ENCODE measurements at places on chromosomes 3 and 15.

DNA sequence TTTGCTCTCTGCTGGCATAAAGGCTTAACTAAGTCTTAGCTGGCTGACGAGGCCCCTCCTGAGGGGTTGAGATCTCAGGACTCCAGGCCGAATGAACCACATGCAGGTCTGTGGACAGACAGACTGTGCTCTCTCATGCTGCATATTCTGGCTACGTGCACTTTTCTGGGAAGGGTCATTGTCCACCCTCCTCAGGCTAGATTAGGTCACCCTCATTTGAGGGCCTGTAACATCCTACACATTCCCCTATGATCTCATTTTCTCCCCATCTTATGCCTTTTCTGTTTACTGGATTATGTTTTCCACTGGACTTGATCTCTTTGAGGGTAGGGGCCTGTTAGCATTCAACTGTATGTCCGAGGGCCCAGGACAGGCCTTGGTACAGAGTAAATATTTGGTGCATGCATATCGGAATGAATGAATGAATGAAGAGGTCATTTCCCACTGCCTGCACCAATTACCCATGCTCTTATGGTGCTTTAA lies 13.7 kb downstream of the EEFSEC start:
- DNase-seq, result no peak

GRCh38 chr3:136734382-136735070 lies 17.7 kb downstream of the STAG1 start:
- DNase-seq, result no peak

GRCh38 chr3:111601810-111602209 lies 6.7 kb upstream of the ZBED2 start:
- no peak for DNase-seq

DNA sequence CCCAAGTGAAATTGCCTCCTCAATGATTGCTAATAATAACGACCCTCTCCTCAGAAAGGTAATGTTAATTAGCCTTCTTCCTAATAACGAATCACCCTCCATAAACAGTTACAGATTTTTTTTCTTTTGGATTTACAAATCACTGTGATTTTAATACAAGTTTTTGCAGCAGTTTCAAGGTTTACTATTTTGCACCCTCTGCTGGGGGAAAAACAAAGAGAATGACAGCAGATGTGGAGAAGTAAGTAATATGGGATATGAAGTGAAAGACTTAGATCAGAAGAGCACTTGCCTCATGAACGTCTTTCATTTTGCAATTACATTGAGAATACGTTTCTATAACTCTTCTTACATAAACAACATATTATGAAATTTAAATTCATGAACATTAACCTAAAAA lies 16.1 kb upstream of the CNTN3 start:
- peak; percentile 28 for DNase-seq

DNA sequence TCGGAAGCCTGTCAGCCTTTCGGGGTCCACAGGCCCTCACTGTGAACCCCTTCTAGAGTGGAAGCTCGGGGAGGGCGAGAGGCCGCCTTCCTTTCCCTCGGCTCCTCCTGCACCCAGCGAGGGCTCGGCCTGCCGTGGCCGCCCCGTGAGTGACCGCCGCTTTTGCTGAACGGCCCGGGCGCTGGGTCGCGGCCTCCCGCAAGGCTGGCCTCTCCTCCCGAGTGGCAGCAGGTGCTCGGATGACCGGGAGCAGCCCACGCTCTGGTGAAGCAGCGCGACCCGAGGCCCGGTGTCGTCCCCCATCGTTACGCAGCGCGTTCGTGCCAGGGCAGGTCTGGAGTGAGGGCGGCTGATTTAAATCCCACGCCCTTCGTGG lies 53.8 kb downstream of the LRRK1 start:
- DNase-seq, result no peak

DNA sequence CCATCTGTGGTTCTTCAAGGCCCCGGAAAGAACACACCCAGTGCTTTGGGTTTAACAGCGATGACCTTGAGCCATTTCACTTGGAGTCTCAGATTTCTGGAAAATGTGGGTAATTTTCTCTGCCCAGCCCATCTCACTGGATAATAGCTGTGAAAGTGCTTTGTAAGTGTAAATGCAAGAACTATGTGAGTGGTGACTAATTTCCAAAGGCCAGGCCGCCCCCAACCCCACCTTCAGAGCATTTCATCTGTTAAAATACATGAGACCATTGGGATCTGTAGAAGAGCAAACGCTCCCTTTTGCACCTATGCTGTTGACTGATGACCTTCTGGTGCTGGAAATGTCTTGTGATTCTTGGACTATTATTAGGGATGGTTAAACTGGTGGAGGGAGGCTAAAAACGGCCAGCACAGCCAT lies 196.8 kb upstream of the LPP start:
- no peak for DNase-seq

DNA sequence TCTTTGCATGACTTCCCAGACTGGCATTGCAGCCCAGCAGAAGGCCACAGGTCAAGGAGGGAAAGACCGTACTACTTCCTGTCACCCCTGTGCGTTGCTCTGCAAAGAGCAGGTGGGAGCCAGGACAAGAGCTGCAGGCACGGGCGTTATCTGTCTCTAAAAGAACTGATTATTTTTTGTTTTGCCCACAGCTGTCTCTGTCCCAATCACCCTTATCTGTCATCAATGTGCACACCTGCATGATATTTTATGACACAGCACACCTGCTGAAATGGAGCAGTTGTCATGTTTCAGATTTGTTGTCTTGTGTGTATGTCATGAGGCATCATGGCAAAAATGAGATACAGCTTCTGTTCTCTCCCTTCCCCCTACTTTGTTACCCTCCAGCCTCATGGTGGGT lies 58.8 kb downstream of the SLCO3A1 start:
- no peak for DNase-seq

GRCh38 chr3:129560911-129561594 lies 18.1 kb downstream of the H1-8 start:
- DNase-seq, result peak; percentile 51

DNA sequence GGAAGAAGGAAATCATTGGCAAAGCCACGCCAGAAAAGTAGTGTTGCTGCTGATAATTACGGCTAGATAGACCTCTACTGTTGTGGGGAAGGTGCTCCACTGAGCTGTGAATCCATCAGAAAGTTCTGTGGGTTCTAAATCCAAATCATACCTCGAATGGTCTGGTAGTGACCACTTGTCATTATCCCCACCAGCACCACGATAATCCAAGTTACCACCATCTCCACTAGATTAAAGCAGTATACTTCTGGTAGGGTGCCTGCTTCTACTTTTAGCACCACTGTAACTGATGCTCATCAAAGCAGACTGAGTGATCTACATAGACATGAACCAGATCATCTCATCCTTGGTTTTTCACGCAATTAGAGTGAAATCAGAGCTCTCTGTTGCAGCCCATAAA lies 185.5 kb downstream of the FMN1 start:
- DNase-seq, result no peak

All from AG09309 (cell line).